ENCODE measurements at places on chromosomes 1 and 21.

GRCh38 chr1:30745156-30745833 is 12.3 kb downstream of the LAPTM5 start:
- no peak for DNase-seq

DNA sequence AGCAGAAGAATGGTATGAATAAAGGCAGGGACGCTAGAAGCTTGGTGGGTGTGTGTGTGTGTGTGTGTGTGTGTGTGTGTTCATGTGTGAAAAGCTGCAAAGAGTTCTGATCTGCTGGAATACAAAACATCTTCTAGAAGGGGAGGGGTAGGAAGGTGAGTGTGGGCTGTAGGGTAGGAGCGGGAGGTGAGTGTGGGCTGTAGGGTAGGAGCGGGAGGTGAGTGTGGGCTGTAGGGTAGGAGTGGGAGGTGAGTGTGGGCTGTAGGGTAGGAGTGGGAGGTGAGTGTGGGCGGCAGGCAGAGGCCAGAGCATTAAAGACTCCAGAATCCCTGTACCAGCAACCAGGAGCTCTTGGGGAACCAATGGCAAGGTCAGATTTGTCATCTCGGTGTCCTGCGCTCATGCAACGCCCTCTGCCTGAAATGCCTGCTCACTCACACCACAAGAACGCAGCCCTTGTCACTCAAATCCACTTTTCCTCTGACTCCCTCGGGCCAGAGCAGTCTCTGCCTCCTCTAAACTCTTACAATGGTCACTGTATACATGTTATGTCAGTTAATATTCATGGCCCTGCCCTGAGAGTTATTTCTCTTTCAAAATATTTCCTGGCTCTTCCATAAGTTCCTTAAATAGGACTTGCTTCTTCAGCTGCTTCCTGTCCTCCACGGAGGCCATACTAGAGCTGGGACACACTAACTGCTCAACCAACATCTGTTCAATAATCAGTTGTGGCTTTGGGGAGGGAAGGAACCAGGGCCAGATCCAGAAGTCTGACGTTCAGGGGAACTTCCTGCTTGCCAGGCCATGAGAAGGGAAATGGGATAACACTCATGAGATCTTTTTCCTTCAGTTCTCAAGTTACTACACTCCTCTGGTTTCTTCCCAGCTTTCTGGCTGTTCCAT is 53.6 kb upstream of the ZNF644 start:
- DNase-seq = no peak

DNA sequence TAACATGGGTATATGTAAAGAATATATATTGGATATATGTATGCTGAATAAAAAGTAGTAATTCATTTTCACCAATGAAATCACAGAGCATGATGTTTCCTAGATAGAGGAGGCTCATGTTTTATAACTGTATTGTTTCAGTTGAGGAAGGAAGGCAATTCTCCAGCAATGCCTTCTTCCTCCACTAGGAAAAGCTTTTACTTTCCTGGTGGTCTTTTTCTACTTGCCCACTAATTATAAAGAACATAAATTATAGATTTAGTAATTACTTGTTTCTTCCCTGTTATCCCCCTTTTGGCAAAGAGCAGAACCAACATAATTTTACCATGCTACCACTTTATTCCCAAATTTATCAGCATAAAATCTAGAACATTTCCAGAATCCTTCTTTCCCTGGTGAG is 159.0 kb downstream of the PLA2G4A start:
- no peak for DNase-seq

- no peak for DNase-seq
Measured at GRCh38 chr1:67578397-67579020, 106.5 kb upstream of the GADD45A start.

DNA sequence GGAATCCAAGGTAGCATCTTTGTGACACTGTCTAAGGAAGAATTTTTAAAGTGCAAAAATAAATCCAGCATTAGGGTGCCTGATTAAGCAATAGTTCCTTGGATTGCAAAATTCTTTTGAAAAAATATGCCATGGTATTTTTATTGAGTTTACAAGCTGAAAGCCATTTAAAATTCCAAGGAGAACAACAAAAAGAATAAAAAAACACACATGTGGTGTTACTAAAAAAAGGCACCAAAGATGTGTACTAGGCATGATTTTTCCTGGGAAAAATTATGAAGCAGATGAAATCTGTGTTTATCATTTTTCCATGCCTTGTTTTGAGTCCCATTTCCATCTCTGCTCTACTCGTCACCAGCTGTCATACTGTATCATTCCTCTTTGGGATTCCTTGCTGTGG is 157.0 kb upstream of the ZNHIT6 start:
- DNase-seq = peak; percentile 28

GRCh38 chr1:234188454-234188792 is 184.8 kb upstream of the COA6 start:
- DNase-seq = no peak

- DNase-seq = no peak
Measured at GRCh38 chr1:216665856-216666255, 57.4 kb downstream of the ESRRG start.

- no peak for DNase-seq
Measured at GRCh38 chr1:210620867-210621488, 292.3 kb downstream of the HHAT start.

GRCh38 chr1:209625791-209626285 is 26.4 kb downstream of the LAMB3 start:
- DNase-seq = peak; percentile 47

- peak; percentile 33 for DNase-seq
Measured at GRCh38 chr21:27526451-27526850, 559.6 kb upstream of the ADAMTS5 start.

DNA sequence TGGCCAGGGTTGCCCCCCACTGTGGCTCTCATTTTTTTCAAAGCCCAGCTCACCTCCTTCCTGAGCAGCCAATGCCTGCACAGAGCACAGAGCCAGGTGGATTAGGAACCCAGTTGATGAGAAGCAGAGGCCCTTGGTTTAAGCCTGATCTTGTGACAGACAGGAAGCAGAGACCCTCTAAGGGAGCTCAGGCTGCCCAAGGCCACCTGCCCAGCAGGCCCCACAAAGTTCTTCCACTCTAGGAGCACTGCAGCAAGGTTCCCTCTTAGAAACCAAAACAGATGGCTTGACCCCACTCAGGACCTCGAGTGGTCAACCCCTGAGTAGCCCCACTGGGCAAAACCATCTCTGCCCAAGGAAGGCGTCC is 25.5 kb upstream of the PRSS38 start:
- no peak for DNase-seq

GRCh38 chr1:10022656-10023055 is 10.1 kb upstream of the UBE4B start:
- DNase-seq = no peak

DNA sequence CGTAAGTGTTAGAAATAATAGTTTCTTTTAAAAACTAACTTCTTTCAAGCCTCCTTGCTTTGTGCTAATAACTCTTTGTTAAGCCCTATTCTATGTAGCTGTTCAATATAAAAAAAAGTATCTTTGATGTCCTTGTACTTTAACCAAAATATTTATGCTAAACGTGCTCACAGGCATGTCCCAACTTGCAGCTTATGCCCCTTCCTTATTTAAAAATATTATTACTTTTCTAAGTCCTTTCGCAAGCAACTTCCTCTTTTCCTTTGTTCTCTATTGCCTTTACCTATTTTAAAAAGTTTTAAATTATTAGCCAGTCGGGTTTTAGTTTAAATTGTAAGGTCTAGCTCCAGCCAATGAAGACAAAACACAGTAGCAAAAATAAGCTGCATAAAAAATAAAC is 43.4 kb upstream of the NBPF3 start:
- no peak for DNase-seq

DNA sequence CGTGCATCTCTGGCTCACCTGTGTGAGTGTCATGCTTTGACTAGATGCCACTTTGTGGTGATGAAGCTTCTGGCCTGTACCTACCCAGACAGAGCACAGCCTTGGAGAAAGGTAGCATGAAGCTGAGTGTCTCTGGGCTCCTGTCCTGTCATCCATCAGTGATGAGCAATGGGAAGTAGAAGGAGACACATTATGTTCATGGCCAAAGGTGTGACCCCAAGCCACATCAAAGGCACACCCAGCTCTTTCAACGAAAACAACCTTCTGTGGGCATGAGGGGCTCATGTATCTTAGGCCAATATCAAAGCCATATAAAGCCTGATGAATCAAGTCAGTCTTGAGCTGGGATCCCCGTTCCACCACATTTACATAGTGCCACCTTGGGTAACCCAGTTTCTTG is 1.0 kb upstream of the CLIC6 start:
- DNase-seq = no peak

DNA sequence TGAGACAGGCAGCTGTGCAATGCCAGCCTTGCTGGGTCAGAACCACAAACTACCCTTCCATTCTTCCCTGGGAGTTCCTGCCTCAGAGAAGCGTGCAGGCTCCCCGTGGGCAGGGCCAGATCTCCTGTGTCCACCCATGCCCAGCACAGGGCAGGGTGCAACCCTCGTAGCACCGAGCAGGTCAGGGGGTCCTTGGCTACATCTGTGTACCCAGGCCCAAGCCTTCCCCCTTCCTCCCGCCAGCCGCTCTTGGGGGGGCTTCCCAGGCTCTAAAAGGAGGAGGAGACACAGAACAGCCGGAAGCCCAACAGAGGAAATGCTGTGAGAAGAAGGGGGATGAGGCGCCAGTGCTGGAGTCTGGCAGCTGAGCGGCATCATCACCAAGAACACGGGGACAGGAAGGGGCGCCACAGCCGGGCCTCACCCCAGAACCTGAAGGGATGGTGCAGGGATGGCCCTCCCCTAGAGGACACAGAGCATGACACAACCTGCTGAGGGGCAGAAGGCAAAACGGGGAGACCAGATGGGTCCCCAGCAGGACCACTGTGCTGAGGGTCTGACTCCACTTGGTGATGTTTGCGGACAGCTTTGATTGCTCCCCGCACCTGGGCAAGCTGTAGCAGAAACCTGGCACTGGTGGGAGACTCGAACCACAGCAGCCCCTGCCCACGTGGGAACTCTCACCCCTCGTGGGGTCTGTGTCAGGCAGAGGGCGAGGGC is 233.2 kb downstream of the NPHP4 start:
- DNase-seq = no peak

DNA sequence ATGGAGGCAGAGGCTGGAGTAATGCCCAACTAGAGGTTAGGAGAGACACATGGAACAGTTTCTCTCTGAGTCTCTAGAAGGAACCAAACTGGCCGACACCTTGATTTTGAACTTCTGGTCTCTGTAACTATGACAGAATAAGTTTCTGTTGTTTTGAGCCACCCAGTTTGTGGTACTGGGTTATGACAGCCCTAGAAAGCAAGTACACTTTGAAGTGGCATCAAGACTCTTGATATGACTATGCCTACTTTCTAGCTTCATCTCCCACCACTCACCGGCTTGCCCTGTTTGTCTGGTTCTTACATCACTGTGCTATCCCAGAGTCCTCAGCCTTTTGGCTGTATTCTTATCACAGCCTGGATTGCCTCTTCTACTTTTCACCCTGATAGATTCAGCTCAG is 230.3 kb upstream of the USP24 start:
- no peak for DNase-seq
